ENCODE measurements at places on chromosomes 5 and 9.

DNA sequence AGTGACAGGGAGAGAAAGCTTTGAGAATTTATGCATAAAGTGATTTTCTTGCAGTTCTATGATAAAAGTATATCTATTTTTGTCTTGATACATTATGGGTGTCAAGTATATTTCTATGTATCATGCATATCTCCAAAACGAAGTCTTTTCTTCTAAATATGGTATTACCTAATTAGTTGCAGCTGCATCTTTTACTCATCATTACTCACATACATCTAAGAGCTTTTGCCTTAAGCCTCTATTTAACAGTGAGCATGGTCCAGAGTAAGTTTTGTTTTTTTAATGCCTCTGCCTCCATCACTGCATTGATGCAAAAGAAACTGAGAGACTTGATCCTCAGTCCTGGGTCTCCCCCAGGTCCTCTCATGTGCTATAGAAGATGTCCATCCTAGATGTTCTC, 40.0 kb upstream of the SMC5 start:
- DNase-seq = peak; percentile 34

DNA sequence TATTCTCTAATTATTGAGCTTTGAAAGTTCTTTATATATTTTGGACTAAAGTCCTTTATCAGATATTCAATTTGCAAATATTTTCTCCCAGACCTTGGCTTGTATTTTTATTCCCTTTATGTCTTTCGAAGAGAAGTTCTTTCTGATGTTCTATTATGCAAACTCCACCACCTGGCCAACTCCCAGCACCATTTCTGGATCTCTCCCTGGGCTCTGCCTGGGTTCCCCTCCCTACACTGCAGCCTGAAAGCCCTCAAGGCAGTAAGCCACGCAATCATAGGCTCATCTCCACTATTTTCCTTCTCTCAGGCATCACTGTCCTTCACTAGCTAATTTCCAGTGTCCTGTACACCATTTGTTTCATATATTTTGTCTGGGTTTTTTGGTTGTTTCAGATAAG, 76.1 kb downstream of the GRAMD2B start:
- DNase-seq = no peak

DNA sequence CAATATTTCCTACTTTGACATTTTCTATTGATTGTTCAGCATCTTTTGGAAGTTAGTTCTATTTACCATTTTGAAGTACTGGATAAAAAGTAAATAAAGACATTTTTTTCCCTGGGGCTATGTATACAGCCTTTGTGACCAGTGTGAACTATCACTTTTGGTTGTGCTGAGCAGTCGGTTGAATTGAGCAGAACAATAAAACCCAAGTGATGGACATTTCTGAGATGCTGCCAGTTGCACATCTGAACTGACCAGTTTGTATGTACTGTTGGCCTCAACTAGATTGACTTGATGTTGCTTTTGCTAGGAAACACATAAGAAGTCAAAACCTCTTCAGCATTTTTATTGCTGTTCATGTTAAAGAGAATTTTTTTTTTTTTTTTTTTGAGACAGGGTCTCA, 260.2 kb upstream of the EFNA5 start:
- DNase-seq = no peak

DNA sequence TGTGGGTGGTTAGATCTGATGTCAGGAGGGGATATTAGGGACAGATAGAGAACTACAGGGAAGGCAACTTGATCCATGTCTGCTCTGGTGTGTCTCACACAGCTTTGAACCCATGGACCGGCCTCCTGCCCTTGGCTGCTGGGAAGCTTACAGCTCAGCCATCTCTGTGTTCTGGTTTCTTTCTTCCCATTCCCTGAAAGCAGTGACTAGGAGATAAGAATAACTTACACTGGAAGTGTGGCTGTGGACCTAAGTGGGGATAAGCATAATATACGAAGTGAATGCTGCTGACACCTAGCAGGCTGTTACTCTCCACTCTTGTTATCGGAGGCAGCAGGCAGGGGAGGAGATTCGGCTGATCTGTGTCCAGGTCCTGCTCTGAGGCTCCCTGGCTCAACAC, 282.3 kb upstream of the TUT7 start:
- no peak for DNase-seq

- no peak for DNase-seq
Observed at GRCh38 chr5:175363300-175363699, 80.7 kb downstream of the DRD1 start.

DNA sequence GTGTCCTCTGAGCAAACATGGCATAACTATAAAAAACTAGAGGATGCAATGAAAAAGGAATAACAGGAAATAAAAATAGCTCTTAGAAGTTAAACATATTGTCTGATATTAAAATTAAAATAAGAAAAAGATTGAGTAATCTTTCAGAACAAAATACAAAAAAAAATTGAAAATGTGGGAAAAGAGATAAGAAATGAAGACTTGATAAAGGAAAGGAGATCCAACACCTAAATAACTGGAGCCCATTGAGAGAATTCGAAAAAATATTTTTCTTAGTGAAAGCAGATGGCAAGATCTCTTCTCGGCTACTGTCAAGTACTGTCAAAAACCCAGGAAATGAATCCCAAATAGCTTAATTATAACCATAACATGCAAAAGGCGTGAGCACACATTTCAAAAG, 24.9 kb downstream of the LIFR start:
- no peak for DNase-seq

DNA sequence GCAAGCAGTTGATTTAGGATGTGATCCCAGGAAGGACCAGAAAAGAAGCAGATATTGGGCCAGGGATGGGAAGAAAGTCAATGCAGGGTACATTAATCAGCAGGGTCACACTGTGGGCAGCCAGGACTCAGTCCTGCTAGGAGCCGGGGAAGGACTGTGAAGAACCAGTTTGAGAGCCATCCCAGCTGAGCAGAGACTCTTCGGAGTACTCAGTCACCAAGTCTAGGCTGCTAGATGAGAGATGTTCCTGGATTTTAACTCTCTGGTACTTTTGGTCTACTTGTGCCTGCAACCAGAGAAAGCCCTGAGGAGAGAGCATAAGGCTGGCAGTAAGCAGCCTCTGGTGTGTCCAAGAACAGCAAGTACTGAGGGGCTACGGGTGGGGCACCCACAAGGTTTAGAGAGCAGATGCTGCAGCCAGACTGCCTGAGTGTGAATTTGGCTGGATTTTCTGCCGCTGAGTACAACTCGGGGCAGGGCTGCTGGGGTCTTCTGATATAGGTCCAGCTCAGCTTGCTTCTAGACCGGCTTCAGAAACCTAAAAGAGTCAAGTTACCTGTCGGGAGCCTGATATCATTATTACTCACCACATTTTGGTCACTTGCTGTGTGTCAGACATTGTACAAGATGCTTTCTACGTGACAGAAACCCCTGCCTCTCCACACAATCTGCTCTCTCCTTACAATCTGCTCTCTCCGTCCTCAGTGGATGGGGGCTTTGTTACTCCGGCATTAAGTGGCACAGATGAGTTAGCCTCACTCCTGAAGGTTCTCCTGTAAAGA, 250.2 kb upstream of the GAS1 start:
- no peak for DNase-seq

- peak; percentile 74 for DNase-seq
Observed at GRCh38 chr5:53422539-53422938, 57.9 kb upstream of the FST start.

DNA sequence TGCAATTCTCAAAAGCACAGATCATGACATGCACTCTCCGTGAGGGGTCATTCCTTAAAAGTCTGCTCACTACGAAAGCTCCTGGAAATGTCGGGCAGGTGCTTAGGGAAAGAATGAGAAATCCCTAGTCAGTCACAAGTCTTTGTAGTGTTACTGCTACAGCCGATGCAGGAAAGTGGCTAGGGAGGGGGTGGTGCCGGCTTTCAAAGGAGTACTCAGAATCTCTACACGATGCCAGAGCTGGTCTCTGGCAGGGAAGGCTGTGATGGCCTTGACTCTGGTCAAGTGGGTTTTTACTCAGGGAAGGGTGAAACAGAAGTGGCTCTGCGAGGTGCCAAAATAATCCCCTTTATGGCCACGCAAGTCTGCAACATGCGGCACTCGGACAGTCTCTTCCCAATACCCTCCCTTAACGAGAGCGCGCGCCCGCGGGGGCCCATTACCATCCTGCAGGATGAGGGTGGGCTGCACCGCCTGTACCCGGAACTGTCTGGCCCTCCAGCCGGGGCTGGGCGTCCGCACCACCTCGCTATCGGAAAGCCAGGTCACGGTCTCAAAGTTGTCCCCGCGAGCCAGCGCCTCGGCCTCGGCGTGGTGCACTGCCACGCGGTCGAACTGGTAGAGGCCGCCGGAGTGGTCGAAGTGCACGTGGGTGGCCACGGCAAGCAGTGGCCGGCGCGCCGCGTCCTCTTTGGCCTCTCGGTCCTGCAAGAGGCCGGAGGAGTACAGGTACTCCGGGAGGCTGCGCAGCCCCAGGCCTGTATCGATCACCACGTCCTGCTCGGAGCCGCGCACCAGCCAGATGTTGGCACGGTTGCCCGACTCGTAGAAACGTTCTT, 956 bp downstream of the MBLAC2 start:
- DNase-seq = no peak

GRCh38 chr9:13033959-13034693, 245.4 kb downstream of the MPDZ start:
- no peak for DNase-seq

GRCh38 chr5:167792514-167792913, 498.9 kb upstream of the WWC1 start:
- DNase-seq = no peak

GRCh38 chr5:79269733-79270166, 33.8 kb downstream of the JMY start:
- DNase-seq = no peak

DNA sequence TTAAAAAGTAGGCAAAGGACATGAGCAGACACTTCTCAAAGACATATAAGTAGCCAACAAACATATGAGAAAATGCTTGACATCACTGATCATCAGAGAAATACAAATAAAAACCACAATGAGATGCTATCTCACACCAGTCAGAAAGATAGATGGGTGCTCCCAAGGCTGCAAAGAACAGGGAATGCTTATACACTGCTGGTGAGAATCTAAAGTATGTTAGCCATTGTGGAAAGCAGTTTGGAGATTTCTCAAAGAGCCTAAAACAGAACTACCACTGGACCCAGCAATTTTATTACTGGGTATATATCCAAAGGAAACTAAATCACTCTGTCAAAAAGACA, 154.2 kb downstream of the NDUFS4 start:
- peak; percentile 9 for DNase-seq

- DNase-seq = no peak
Observed at GRCh38 chr5:131163276-131164119, 1.6 kb downstream of the HINT1 start.

DNA sequence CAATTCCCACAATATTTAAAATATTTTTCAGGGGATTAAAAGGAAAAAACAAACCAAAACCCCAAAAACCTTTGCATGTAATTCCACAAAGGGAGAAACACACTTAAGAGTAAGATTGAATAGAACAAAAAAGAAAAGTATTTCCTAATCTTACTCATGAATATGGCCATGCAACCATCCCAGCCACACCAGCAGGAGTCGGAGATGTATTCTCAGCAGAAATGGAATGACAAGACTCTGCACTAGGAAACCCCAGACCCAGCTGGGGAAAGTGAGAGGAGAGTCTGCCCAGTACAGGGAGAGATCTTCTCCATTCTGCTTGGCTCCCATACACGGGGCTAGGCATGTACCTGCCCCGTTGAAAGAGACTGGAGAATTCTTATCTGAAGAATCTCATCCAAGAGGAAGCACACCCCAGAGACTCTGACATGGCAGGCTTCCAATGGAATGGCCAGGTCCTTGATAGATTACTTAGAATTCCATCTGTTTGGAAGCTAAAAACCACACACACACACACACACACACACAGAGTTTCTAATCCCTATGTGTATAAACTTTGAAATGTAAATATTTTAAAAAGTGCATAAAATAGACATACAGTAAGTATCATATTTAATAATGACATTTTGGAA, 118.8 kb downstream of the GADD45G start:
- no peak for DNase-seq

DNA sequence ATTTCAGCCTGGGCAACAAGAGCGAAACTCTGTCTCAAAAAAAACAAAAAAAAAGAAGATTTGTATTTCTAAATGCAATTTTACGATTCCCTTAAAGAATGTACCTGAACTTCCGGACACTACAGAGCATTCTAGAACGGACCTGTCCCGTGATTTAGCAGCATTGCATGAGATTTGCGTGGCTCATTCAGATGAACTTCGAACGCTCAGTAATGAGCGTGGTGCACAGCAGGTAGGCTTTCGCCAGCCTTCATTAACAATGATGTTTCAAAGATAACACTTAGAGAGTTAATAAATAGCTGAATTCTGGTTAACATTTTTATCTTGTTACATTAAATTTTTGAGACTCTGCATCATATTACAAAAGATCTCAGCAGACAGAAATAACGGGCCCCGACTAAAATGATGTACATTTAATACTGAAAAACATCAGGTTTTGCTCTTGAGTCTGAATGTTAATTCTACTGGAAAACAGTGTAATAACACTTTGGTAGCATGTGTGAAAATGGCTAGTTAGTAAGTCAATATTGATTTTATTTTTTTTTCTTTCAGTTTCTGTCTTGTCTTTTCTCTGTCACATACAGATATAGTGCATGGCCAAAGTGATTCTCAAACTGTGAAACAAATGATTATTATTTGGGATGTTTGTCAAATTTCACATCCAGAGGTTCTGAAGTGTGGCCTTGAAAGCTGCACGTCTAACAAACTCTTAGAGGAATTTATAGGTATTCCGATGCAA, 23.3 kb downstream of the CCNH start:
- DNase-seq = no peak

DNA sequence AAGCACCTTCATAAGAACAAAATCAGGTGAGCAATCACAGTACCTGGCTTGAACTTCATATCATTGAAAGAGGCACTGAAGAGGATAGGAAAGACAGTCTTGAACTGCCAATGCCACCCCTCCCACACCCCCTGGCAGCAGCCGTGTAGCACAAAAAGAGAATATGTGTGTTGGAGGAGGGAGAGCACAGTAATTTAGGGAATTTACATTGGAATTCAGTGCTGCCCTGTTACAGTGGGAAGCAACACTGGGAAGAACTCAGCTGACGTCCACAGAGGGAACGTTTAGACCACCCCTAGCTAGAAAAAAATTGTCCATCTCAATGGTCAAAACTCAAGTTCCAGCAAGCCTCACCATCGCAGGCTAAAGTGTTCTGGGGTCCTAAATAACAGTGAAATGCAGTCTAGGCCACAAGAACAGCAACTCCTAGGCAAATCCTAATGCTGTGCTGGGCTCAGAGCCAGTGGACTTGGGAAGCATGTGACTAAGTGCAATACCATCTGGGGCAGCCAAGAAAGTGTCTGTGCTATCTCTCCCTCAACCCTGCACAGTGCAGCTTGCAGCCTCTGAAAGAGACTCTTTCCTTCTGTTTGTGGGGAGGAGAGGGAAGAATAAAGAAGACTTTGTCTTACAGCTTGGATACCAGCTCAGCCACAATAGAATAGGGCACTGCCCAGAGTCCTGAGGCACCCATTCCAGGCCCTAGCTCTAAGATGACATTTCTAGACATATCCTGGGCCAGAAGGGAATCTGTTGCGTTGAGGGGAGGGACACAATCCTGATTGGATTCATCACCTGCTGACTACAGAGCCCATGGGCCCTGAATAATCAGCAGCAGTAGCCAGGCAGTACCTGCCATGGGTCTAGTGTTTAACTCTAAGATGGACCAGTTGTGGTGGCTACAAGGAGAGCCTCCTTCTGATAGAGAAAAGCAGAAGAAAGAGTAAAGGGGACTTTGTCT, 62.1 kb upstream of the VLDLR start:
- peak; percentile 83 for DNase-seq
